Memory B cell (primary cell): ENCODE measurements at places on chromosomes 16 and 17.
A peak's percentile ranks its signal among the peaks of the same experiment; 100 is the strongest.

DNA sequence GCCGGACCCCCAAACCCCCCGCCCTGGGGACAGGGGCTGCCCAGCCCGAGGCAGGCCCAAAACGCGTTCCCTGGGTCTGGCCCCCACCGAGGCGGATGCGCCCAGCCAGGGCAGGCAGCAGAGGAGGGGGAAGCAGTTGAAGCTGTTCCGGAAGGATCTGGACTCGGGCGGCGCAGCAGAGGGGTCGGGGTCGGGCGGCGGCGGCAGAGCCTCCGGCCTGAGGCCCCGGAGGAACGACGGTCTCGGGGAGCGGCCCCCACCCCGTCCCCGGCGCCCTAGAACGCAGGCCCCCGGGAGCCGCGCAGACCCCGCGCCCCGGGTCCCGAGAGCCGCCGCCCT is 22.9 kb upstream of the ZFPM1 start:
- H3K36me3 ChIP-seq, result no peaks in the 10 kb centered on the region
- peak overlapping the region; percentile 74 for H3K4me3 ChIP-seq
- no peak overlapping the region for H3K27ac ChIP-seq
- H3K4me1 ChIP-seq, result peaks cover 4% of the 10 kb centered on the region

DNA sequence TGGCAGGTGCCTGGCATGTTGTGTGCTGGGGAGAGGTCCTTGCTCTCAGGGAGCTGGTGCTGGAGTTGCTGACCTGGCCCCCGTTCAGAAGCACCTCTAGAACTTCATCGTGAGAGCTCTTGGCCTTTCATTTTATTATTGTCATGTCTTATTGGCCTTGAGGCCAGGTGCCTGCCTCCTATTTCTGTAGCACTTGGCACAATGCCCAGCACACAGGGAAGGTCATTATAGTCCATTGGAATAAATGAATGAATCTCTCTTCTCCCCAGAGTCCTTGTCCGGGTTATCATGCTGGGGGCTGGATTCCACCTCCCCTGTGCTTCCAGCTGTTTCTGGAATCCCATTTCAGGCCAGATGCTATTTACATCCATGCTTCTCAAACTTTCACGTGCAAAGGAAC is 169.2 kb downstream of the HAPSTR1 start:
- H3K36me3 ChIP-seq, result no peaks in the 10 kb centered on the region
- H3K27ac ChIP-seq, result no peak overlapping the region
- H3K4me1 ChIP-seq, result peaks cover 3% of the 10 kb centered on the region
- DNase-seq, result no peak

- no peak for DNase-seq
- H3K36me3 ChIP-seq, result peaks cover 8% of the 10 kb centered on the region
- no peaks in the 10 kb centered on the region for H3K27me3 ChIP-seq
- H3K27ac ChIP-seq, result peak overlapping the region; percentile 24
- H3K4me3 ChIP-seq, result peak overlapping the region; percentile 17
- H3K4me1 ChIP-seq, result peaks cover 20% of the 10 kb centered on the region
Observed at GRCh38 chr16:28902909-28903308, 22.1 kb downstream of the RABEP2 start.

DNA sequence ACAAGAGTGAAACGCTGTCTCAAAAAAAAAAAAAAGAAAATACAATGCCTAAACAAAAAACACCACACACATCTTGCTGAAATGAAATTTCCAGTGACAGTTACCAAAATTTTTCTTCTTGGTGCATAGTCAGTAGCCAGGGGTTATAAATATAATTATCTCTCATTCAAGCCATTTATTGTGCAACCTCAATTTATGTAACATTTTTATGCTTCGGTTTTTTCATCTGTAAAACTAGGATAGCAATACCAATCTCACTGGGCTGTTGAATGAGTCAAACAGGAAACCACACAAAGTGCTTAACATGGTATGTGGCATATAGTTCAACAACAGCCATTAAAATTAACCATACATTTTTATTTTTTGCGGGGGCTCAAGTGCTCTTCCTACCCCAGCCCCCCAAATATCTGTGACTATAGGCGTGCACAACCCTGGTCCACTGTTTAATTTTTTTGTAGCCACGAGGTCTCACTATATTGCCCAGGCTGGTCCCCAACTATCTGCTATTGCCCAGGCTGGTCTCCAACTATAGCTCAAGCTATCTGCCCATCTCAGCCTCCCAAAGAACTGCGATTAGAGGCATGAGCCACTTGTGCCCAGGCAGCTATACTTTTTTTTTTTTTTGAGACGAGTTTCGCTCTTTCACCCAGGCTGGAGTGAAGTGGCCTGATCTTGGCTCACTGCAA is 2.6 kb downstream of the COG4 start:
- H3K4me1 ChIP-seq, result peaks cover 20% of the 10 kb centered on the region
- H3K27ac ChIP-seq, result no peak overlapping the region
- peaks cover 12% of the 10 kb centered on the region for H3K36me3 ChIP-seq
- H3K4me3 ChIP-seq, result no peak overlapping the region
- no peaks in the 10 kb centered on the region for H3K27me3 ChIP-seq
- no peak for DNase-seq

DNA sequence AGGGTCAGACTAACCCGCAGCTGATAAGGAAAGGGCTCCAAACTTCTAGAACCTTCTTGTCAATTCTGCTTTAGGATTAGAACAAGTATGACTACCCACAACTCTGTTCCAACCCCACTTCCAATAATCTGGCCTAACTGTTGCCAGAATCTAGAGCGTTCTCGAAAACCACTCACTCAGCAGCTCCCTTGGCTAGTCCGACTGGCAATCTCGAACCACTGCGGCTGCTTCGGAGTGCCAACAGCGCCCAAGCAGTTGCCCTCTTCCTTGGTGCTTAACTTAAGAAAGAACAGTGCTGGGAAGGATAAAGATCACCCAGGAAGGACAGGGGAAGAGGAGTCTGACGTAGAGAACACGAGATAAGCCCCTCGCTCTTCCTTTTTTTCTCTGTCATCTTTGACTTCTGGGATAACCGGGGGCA is 818 bp downstream of the DNAJC7 start:
- H3K4me3 ChIP-seq, result peak overlapping the region; percentile 93
- H3K36me3 ChIP-seq, result peaks cover 3% of the 10 kb centered on the region
- no peak for DNase-seq
- peak overlapping the region; percentile 94 for H3K27ac ChIP-seq

GRCh38 chr16:69579783-69580481 is 14.2 kb downstream of the NFAT5 start:
- no peak overlapping the region for H3K27ac ChIP-seq
- H3K27me3 ChIP-seq, result no peaks in the 10 kb centered on the region
- peaks cover 7% of the 10 kb centered on the region for H3K4me1 ChIP-seq
- H3K36me3 ChIP-seq, result peaks cover 5% of the 10 kb centered on the region
- no peak overlapping the region for H3K4me3 ChIP-seq
- no peak for DNase-seq

- no peak overlapping the region for H3K4me3 ChIP-seq
- H3K4me1 ChIP-seq, result peaks cover 14% of the 10 kb centered on the region
- peaks cover 4% of the 10 kb centered on the region for H3K27me3 ChIP-seq
- H3K36me3 ChIP-seq, result peaks cover 5% of the 10 kb centered on the region
Observed at GRCh38 chr16:50804290-50804907, 62.5 kb downstream of the CYLD start.

- H3K27me3 ChIP-seq, result peaks cover 3% of the 10 kb centered on the region
- H3K27ac ChIP-seq, result no peak within 1 kb of the TSS
- H3K4me3 ChIP-seq, result no peak within 1 kb of the TSS
- H3K36me3 ChIP-seq, result no peaks in the 10 kb centered on the region
- peaks cover 3% of the 10 kb centered on the region for H3K4me1 ChIP-seq
Observed at GRCh38 chr16:21150375-21151001, at the start of gene DNAH3. Gene DNAH3, minus strand, starts transcription at chr16:21150846. Its CDS starts 527 bp downstream, at chr16:21150319.

DNA sequence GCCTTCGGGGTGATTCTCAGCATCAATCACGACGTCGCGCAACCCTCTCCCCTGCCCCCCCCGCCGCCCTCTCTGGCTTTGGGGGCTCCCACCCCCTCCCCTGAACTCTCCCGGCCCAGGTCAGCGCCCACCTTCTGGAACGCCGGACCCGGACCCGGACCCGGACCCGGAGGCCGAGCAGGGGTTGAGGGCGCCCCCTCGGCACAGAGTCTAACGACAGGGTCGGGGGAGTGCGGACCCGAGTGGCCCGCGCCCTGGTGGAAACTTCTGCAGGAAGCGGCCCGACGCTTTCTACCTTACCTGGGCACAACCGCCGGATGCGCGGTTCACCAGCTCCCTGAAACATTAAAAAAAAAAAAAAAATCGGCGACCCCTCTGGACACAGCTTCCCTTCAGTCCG is 16.2 kb downstream of the SALL1 start:
- no peaks in the 10 kb centered on the region for H3K4me1 ChIP-seq
- DNase-seq, result no peak
- H3K36me3 ChIP-seq, result no peaks in the 10 kb centered on the region
- H3K27ac ChIP-seq, result no peak overlapping the region
- H3K27me3 ChIP-seq, result peaks cover 8% of the 10 kb centered on the region

DNA sequence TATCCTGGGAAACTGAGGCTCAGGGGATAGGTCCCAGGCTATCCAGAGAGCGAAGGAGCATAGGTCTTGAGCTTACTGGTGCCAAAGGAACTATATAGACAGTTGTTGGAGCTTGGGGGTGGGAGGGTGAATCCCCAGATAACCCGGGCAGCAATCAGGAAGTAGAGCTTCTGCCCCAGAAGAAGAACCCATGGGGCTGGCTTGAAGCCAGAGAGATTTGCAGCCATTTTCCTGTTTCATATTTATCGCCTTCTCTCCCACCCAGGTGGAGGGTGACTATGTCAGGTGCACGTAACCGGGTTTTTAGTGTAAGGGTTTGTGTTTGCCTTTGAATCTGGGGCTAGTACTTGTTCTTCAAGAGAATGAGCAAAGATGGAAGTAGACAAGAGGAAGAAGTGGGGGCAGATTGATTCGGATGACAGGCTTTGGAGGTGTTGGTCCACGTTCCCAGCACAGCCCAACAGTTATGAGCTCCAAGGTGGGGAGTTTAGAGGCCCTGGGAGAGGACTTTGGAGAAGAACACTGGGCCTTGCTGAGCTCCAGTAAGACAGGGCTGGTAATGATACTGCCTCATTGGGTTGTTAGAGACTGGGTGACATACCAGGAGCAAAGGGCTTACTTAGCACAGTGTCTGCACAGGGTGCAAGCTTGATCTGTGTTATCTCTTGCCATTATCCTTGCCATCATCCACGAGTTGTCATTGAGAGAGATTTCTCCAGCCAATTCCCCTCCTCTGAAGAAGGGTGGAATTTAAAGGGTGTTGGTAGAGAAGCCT is 145.6 kb downstream of the CCDC182 start:
- no peaks in the 10 kb centered on the region for H3K27me3 ChIP-seq
- DNase-seq, result peak; percentile 31
- H3K27ac ChIP-seq, result peak overlapping the region; percentile 84
- H3K36me3 ChIP-seq, result peaks cover 10% of the 10 kb centered on the region

GRCh38 chr16:17963185-17963836 is 373.2 kb downstream of the NPIPA8 start:
- peaks cover 4% of the 10 kb centered on the region for H3K27me3 ChIP-seq
- H3K36me3 ChIP-seq, result no peaks in the 10 kb centered on the region
- H3K4me3 ChIP-seq, result peak overlapping the region; percentile 18
- H3K4me1 ChIP-seq, result peaks cover 12% of the 10 kb centered on the region
- H3K27ac ChIP-seq, result peak overlapping the region; percentile 77

- no peak for DNase-seq
- no peaks in the 10 kb centered on the region for H3K4me1 ChIP-seq
- no peak overlapping the region for H3K4me3 ChIP-seq
- H3K36me3 ChIP-seq, result no peaks in the 10 kb centered on the region
Observed at GRCh38 chr17:40678902-40679522, 14.0 kb upstream of the KRT222 start.

GRCh38 chr17:4586043-4586442 is 1.7 kb downstream of the SMTNL2 start:
- peaks cover 37% of the 10 kb centered on the region for H3K27me3 ChIP-seq
- H3K4me3 ChIP-seq, result no peak overlapping the region
- DNase-seq, result no peak
- no peak overlapping the region for H3K27ac ChIP-seq
- no peaks in the 10 kb centered on the region for H3K36me3 ChIP-seq
- peaks cover 5% of the 10 kb centered on the region for H3K4me1 ChIP-seq

DNA sequence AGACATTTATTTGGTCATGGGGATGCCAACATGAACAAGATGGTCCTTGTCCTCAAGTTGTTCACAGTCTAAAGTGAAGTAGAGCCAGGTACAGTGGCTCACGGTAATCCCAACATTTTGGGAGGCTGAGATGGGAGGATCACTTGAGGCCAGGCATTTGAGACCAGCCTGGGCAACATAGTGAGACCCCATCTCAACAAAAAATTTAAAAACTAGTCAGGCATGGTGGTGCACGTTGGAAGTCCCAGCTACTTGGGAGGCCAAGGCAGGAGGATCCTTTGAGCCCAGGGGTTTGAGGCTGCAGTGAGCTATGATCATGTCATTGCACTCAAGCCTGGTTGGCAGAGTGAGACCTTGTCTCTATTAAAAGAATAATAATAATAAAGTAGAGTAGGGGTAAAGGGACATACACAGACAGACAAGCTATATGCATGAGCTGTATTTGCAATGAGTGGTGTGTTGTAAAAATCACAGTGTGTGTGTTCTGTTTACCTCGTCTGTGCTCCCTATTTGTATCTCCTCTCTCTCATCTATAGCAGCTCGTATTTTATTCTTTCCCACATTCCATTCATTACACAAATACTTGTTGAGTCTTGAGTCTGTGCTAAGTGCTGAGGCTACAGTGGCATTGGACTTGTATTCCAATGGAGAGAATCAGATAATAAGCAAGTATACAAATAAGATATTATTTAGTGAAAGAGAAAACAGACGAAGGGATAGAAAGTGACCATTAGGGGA is 73.9 kb upstream of the DHX40 start:
- no peak overlapping the region for H3K27ac ChIP-seq
- H3K36me3 ChIP-seq, result no peaks in the 10 kb centered on the region
- H3K27me3 ChIP-seq, result peaks cover 7% of the 10 kb centered on the region
- no peaks in the 10 kb centered on the region for H3K4me1 ChIP-seq
- H3K4me3 ChIP-seq, result no peak overlapping the region

GRCh38 chr16:84663433-84664101 is 15.3 kb downstream of the KLHL36 start:
- H3K36me3 ChIP-seq, result peaks cover 23% of the 10 kb centered on the region
- peak overlapping the region; percentile 68 for H3K4me3 ChIP-seq
- no peaks in the 10 kb centered on the region for H3K27me3 ChIP-seq
- H3K27ac ChIP-seq, result peak overlapping the region; percentile 64

DNA sequence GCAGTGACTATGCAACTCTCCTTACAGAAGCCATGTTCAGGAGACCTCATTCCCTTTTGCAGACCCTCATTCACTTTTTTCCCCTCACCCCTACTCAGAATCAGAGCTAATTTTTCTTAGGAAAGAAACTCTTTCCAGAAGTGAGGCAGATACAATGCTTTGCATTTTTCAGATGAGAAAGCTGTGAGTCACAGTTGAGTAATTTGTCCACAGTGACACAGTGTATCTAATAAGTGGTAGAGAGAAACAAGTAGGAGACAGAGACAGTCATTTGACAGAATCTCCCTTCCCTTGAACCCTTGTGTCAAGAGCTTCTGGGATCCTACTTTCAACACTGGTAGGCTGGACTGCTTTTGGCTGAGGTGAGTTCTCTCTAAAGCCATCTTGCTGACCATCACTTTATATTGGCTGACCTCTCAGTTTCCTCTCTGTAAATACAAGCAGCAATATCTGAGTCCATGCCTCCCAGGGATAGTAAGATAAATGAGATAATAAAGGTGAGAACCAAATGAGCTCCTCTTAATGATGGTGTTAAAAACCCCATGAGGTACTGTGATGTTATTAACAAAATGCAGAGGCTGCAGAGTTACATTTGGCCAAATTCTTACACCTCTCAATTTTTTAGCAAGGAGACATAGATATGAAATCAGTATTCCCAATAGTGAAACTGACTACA is 130.8 kb downstream of the CA10 start:
- no peak for DNase-seq
- H3K4me3 ChIP-seq, result no peak overlapping the region
- H3K27me3 ChIP-seq, result no peaks in the 10 kb centered on the region
- H3K27ac ChIP-seq, result no peak overlapping the region
- H3K36me3 ChIP-seq, result no peaks in the 10 kb centered on the region
- H3K4me1 ChIP-seq, result no peaks in the 10 kb centered on the region
